ENCODE measurements at places on chromosomes 1 and 21.

DNA sequence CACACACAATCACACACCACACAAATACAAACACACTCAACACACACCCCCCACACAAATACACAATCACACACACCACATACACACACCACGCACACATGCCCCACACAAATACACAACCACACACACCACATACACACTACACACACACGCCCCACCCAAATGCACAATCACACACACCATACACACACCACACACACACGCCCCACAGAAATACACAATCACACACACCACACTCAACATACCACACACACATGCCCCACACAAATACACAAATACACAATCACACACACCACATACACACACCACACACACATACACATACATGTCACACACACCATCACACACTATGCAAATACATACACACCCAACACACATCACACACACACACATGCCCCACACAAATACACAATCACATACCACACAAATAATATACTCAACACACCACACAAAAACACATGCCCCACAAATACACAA is 50.2 kb downstream of the PRDM15 start:
- no peak for DNase-seq

DNA sequence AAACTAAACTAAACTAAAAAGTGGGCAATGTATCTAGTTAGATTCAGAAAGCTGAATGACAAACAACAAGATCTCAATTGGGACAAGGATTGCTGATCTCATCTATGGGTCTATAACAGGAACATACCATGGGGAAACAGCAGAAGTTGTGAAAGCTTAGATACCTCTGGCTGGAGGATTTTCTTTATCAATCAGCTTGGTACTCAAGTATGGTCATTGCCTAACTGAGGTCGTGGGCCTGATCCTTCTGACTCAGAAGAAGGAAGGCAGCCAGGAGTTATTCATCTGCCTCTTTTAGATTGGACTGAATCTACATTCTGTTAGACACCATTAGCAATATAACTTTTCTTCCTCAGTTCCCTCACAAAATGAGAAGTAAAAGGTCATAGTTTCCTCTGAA is 39.7 kb downstream of the DNTTIP2 start:
- DNase-seq, result no peak

DNA sequence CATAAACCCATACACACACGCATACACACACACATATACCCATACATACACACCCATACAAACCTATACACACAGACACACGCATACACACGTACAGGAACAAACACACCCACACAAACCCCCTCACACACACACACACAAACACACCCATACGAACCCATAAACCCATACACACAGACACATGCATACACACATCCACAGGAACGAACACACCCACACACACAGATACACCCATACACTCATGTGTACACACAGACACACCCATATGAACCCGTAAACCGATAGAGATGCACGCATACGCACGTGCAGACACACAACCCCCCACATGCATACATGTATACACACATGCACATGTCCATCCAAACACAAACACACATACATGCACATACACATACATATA is 9.5 kb downstream of the WNT9A start:
- DNase-seq, result no peak

GRCh38 chr1:225137976-225138375 is 208.5 kb downstream of the DNAH14 start:
- no peak for DNase-seq

DNA sequence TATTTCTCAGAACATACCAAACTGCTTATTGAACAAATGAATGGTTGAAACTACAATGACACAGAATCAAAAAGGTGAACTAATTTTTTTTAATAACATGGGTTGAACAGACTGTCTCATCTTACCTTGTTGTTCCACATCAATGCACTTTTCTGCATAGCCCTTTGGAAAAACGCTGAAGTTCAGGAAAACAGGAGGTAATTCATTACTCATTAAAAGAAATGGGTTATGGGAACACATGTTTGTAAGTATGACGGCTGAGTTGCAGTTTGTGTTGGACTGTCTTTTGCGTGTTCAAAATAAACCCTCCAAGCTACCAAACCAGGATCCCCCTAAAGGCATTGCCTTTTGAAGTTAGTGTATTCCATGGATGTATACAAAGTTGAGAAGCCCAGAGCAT is 514.9 kb upstream of the PKN2 start:
- DNase-seq, result no peak

DNA sequence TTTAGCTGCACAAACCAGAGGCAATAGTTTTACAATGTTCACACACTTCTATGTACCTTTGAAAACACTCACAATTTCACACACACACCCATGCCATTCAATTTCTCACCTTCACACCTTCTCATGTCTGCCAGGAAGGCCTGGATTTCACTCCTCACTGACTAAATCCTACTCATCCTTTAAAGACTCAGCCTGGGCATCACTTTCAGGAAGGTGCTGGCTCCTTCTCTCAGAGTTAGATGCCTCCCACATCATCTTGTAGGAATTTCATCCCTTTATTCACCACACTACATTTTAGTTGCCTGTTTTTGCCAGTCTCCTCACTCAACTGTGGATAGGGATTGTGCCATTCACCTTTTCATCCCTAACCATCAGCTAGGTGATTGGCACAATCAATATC is 2.3 kb downstream of the IL20 start:
- DNase-seq, result no peak

DNA sequence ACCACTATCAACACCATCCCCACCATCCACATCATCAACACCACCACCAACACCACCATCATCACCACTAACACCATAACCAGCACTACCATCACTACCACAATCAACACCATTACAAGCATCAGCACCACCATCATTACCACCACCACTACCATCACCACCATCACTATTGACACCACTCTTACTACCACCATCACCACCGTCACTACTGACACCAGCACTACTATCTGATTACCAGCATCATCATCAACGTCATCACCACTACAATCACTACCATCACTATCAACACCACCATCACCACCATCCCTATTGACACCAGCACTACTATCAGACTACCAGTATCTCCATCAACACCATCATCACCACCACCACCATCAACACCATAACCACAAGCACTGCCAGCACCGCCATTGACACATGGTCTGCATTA is 106.1 kb upstream of the RUNX3 start:
- no peak for DNase-seq

- DNase-seq, result no peak
Observed at GRCh38 chr21:45405271-45405818, 380 bp downstream of the COL18A1 start.

GRCh38 chr1:247440001-247440620 is 17.8 kb downstream of the OR2B11 start:
- no peak for DNase-seq

GRCh38 chr1:23651069-23651808 is 40.4 kb upstream of the RPL11 start:
- no peak for DNase-seq

- DNase-seq, result no peak
Observed at GRCh38 chr21:27633631-27634030, 666.7 kb upstream of the ADAMTS5 start.

- no peak for DNase-seq
Observed at GRCh38 chr1:22248746-22249145, 105.8 kb upstream of the WNT4 start.

DNA sequence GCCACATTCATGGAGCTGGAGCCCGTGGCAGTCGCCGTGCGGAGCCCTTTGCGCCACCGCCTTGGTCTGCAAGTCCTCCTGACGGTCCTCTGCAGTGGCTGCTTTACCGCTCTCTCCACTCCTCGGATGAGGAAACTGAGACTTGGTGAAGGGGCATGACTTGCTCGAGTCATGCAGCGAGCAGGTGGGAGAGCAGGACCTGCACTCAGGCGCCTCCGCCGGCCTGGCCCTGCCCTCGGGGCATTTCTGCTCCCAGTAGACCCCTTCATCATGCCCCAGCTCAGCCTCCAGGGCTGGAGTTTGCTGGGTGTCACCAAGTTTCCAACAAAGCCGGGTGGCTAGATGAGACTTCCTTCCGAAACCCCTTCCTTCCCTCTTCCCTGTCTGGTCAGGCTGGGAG is 100.0 kb upstream of the TARDBP start:
- DNase-seq, result no peak

GRCh38 chr1:37732111-37732780 is 32.7 kb downstream of the EPHA10 start:
- no peak for DNase-seq

DNA sequence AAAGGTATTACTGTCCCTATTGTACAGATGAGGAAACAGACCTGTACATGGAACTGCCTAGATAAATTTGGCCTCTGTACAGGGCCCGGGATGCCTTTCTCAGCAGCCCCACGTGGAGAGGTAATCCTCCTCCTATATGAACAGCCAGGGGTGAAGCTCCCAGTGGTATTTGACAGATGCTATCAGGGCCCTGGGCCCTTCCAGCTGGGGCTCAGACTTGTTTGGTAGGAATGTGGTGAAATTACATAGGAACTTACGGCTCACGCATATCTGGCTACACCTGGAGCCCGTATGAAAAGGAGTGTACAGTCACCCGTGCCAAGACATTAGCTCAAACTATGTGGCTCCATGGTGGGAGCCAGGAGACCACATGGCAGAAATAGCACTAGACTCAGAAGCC is 24.8 kb upstream of the TCEA3 start:
- DNase-seq, result no peak

DNA sequence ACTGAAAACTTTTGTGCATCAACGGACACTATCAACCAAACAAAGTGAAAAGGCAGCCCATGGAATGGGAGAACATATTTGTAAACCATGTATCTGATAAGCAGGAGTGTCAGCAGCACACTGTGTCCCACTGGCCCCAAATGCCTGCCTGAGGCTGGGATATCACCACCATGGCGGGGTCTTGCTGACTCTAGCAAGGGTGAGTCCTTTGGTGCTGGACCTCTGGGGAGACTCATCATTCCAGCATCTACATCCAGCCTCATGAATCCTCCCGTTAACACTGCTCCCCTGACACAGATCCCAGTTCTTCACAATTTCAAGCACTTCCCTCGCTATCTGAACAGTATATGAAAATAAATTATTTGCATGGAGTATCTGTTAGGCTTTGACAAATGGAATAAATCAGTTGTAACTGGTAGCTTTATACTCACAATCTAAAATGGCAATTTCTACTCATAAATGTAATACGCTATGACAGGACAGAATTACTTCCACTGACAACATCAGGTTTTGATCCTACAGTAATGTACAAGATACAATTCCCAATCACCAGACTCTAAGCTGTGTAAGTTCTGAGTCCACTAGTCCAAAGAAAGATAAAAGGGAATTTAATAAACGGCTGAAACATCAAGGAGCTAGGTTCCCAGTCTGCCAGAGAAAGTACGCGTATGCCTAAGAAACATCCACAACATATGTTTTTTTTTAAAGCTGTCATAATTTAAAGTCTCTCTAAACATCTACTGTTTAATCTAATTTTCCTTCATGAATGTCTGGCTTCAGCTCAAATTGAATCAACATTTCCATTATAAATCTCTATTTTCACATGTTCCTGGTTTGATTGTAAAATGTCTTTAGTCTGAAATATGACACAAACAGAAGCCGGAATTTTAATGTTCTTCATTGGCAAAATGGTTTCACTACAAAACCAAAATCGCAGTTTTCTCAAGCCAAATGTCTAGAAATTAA is 95.1 kb downstream of the SIPA1L2 start:
- no peak for DNase-seq

DNA sequence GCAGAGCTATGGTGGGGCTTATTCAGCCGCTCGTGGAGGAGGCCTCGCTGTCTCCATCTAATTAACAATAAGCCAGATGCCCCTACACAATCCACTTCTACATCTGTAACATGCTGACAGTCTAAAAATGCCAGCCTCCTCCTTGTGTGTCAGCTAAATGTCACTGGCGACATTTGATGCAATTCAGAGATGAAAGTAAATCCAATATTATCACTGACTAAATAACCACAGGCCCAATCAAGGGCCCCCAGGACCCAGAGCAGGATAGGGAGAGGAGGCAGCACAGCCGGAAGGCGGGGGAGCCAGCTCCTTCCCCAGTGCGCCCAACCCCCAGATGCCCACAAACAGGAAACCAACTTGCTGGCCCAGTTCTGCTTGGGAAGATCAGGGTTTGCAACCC is 76.6 kb downstream of the DMRTA2 start:
- peak; percentile 69 for DNase-seq

DNA sequence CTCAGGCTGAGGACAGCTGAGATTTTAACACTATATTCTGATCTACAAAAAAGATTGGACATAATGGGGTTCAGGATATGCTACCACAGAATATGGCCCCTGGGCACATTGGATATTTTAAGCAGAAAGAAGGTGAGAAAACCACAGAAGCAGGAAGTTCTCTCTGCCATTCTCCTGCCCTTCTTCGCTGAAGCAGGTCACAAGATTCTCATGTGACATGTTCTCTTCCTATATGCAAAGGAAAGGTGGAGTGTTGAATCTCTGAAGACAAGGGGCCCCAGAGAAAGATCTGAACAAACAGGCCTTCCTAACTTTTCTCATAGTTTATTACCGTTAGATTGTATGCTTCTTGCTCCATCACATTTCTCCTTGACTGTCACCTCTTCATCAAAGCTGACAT is 285.7 kb downstream of the S1PR1 start:
- DNase-seq, result no peak

GRCh38 chr1:18380288-18380687 is 100.4 kb upstream of the KLHDC7A start:
- DNase-seq, result no peak

- no peak for DNase-seq
Observed at GRCh38 chr1:160167580-160167979, 16.2 kb downstream of the ATP1A4 start.

- no peak for DNase-seq
Observed at GRCh38 chr1:230138561-230139239, 71.7 kb downstream of the GALNT2 start.

DNA sequence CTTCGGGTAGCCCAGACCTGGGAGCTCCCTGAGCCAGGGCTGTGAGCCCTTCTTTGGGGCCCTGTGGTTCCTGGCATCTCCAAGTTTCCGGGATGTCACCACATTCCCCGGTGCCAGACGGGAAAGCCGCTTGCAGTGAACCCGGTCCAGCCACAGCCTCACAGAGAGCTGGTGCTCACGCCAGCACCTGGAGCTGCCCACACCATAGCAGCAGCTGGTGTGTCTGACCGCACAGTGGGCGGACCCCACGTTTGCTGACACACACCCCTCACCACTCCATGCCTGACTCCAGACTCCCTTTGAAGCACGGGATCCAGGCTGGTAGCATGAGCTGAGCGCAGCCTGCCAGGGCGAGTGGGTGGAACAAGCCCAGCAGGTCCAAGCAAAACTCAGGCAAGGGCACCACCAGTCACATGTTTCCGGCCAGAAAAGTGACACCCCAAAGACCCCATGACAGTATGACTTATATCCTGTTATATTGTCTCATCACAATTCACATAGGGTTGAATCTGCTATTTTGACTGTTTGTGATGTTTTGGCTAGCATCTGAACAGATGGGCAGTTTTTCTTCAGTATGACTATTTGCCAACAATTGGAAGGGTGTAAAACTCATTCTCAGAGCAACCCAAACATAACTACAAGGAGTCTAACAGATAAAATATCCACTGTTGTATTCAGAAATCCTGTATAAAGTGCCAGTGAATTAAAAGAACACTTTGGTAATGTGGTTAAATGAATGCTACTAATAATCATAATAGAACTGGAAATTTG is 285.4 kb downstream of the SMYD3 start:
- DNase-seq, result no peak
